Stimulated activated CD4-positive, alpha-beta T cell treated with anti-CD3 and anti-CD28 coated beads, Interleukin-1b, Interleukin-23, amount 100 ng/mL, for 48 hours (primary cell): ENCODE measurements at places on chromosomes 1 and 21.

GRCh38 chr21:41054018-41054578 lies 113.9 kb upstream of the BACE2 start:
- DNase-seq: no peak

DNA sequence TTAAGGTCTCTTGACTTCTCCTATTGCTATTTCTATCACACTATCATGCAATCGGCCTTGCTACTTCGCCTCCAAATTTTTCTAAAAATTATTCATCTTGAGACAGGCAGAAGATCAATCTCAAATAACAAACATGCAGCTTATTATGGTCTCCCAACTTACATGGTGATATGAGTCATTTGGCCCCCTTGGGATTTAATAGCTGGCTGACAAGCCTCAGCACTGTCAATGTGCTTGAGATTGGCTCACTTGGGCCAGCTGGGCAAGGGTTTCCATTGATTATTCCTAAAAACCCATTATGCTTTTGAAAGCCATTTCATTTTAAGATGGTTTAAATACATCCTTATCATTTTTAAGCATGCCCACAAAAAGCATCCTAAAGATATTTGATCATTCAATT lies 224.5 kb upstream of the NFIA start:
- no peak for DNase-seq

DNA sequence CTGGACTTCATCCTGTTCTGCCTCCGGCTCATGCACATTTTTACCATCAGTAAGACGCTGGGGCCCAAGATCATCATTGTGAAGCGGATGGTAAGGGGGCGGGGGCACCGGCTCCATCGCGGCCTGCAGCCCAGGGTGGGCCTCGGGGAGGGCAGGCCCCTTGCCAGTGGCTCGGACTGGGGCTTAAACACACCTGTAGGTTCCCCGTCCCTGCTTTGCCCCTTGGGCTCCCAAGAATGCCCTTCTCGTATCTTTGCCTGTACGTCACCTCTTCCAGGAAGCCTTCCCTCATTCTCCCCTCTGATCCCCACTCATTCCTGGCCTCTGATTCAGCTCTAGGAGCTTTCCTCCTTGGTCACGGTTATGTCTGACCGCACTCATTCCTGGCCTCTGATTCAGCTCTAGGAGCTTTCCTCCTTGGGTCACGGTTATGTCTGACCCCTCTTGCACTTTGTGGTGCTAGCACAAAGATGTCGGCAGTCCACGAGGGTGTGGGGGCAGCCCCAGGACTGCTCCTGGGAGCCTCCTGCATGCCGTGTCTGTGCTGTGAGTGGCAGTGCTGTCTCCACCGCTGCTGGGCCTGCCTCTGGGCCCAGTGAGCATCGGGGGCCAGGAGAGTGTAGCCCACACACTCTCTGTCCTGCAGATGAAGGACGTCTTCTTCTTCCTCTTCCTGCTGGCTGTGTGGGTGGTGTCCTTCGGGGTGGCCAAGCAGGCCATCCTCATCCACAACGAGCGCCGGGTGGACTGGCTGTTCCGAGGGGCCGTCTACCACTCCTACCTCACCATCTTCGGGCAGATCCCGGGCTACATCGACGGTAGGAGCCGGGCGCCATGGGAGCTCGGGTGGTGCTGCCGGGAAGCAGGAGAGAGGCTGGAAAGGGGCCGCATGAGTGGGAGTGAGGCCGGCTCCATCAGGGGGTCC lies 49.1 kb upstream of the LRRC3 start:
- no peak for DNase-seq

GRCh38 chr1:47709872-47710231 lies 272.0 kb downstream of the FOXD2 start:
- no peak for DNase-seq

GRCh38 chr1:9600861-9601834 lies 12.4 kb downstream of the TMEM201 start:
- no peak for DNase-seq

- no peak for DNase-seq
Observed at GRCh38 chr21:45377325-45377709, 27.6 kb upstream of the COL18A1 start.

DNA sequence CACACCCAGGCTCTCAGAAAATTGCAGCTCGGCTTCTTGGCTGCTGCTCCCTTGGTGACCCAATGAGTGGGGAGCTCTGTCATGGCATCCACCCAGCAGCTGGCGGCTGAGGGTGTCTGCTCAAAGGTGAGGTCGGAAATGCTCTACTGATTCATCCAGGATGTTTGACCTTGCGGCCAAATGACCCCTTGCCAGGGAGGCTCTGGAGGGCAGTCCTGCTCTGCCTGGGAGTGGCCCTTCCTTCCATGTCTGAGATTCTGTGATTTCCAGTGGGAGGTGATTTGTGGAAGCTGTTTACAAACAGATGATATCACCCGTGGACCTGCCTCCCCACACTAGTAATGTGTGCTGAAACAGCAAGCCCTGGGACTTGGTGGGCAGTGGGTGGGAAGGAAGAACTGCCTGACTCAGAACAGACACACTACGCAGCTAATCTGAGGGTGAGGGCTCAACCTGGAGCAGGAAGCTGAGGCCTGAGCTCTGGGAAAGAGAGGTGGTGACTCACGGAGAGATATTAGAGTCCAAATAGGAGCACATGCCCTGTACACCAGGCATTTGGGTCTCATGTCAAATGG lies 3.0 kb downstream of the CRCT1 start:
- no peak for DNase-seq

DNA sequence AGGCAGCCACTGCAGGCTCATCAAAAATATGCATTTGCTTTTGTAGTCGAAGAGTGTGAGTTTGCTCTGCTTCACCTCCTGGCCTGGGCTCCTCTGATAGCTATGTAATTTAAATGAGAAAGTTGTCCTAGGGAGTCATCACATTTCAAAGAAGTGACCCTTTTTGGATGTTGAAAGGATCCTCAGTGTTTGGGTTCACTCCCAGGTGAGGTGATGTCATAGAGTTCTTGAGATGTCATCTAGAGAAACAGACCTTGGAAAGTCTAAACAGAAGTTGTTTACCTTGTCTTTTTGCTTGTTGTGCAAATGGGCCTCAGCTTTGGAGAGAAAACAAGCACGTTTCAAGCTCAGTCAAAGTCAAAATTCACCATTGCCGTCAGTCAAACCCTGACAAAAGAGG lies 92.0 kb upstream of the BARHL2 start:
- DNase-seq: no peak

DNA sequence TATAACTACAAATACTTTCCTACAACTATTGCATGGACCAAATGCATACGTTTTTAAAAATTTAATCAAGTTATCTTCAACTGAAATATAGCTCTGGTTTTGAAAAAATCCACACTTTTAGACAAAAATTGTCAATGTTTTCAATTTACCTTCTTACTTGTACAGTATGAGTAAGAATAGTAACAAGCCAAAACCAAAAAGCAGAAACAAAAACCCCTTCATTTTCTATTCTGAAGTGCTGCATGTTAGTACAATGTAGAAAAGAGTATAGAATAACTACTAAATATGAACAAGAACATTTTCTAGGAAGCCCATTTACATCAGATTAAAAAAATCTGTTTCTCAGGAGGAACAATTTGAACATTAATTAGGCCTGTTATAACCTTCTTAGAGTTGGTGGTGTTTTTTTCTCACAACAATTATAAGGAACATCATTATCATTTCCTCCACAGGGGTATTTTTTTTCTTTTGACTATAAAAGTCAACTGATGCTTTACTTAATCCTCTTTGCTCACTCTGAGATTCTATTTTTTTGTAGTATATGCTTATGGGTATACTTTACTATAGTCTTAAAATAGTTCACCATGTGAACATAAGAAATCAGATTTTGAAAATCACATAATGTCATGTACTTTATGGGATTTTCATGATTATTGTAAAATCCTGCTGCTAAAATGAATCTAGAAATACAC lies 475.4 kb downstream of the PTBP2 start:
- no peak for DNase-seq

- no peak for DNase-seq
Observed at GRCh38 chr21:44618504-44618903, 6.6 kb downstream of the KRTAP10-8 start.

DNA sequence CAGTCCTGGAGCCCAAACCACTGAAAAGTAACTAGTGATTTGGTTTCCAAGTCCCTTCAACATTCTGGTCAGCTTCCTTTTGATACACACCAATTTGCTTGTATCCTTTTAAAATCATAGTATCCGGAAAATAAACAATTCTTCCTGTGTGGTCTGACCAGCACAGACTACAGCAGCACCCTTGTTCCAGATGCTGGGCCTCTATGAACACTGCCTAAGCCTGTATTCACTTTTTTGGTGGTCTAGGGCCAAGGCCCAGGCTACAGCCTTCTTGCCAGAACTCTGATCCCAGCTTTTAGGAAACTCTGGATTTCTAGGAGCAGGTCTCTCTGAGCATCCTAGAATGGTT lies 801 bp upstream of the DDAH1 start:
- DNase-seq: no peak

- no peak for DNase-seq
Observed at GRCh38 chr1:169090900-169091311, 15.6 kb upstream of the ATP1B1 start.

DNA sequence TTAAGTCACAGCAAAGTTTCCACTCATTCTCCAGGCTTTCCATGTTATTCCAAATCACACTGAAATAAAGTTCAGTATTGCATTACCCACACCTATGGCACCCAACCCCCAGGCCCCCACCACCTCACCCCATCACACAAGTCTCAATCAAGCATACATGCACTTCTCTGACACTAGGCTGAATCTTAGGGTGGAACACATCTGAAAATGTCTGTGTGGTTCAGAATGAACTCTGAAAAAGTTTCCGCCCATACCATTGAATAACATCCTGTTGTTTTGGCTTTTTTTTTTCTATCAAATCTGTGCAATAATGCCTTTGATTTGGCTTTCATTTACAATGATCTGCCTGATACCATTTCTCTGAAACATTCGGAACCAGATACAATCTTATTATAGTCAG lies 25.8 kb upstream of the LRRC8C start:
- peak; percentile 40 for DNase-seq

- no peak for DNase-seq
Observed at GRCh38 chr1:247185667-247186066, 13.8 kb upstream of the ZNF124 start.

DNA sequence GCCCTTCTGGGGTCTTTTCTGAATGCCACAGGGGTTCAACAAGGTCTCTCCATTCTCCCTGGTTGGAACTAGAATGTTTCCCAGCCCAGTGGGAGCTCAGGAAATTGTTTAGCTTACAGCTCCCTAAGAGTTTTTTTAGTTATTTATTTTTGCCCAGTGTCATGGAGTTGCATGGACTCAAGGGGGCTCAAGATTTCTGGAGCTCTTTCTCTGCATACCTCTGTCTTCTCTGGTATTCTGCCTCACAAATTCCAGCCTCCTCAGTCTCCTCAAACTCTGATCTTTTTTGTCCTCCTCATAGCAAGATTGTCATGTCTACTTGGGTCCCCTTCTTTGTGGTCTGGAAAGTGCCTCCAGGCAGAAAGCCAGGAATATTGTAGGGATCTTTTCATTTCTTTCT lies 15.9 kb upstream of the PPP2R5A start:
- no peak for DNase-seq

- DNase-seq: no peak
Observed at GRCh38 chr1:153688736-153689328, 10.3 kb downstream of the NPR1 start.

DNA sequence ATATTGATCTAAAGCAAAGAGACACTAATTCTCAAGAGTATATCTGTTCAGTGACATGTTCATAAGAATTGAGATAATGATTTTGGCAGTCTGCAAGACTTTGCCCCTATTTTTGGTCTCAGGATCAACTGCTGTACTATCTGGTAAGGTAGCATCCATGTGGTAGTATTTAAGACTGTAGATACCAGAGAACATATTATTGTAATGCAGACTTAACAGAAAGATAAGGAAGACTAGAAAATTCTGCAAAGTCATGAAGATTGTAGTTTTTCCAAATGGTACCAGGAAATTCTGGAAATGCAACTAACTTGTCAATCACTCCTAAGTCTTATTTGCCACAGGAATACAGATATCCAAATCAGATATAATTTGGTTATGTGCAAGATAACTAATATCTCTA lies 35.1 kb downstream of the RNF2 start:
- DNase-seq: no peak

- no peak for DNase-seq
Observed at GRCh38 chr21:30990514-30991262, 47.6 kb downstream of the KRTAP19-8 start.

DNA sequence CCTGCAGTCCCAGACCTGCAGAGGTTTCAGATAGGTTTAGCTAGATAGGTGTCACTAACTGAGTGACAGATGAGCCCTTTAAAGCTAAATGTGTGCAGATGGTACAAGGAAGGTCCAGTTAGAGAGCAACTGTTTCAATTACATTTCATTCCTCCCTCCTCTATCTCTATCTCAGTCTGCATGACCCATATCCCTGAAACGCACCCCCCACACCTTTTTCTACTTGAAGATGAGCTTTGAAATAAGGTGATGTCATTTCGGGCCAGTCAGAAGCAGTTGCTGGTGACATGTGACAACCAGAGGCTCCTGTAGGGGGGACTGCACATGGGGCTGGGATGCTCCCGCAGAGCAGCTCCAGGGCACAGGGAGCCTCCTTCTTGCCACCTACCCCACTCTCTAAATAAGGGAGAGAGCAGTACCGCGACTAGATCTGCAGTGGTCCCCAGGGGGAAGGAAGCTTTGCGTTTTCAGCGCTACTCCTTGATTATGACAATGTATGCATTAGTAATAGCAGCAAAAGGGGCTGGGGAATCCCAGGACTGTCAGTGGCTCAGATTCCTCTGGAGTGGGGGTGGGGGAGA lies 4.3 kb downstream of the ATP8B2 start:
- no peak for DNase-seq

GRCh38 chr1:151993734-151994496 lies at the start of gene S100A10:
Gene S100A10, minus strand, starts transcription at chr1:151993859. Its CDS starts 7,629 bp downstream, at chr1:151986230.
- DNase-seq: peak; percentile 64

DNA sequence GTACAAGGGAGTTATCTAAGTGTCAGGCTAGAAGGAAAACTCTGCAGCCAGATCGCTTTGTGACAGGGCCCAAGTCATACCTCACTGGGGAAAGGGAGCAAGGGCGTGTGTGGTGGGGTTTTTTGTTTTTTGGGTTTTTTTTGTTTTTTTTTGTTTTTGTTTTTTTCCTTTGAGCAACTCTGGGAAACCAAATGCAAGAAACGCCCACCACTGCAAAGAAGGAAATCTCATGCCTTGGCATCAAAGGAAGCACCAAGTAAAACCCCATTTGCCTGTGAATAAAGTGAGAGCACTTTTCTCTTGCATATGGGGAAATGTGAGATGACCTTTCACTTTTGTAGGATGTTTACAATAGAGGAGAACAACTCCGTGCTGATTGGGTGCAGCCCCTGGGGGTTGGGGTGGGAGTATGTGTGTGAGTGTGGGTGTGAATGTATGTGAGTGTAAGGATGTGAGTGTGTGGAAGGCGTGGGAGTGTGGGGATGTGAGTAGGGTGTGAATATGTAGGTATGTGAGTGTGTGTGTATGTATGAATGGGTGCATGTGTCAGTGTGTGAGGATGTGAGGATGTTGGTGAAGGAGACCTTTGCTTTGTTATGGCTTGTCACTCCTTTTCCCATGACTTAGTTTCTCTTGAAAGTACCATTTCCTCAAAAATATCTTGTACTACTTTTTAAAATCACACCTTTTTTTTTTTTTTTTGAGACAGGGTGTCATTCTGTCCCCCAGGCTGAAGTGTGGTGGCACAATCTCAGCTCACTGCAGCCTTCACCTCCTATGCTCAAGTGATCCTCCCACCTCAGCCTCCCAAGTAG lies 34.6 kb downstream of the IL12RB2 start:
- peak; percentile 42 for DNase-seq
